ENCODE measurements at places on chromosomes 11 and 22. TPM values are rescaled to one million over a fixed set of nuclear protein-coding genes. Genes with fewer than 3 reads are reported as not detected.

THY1 gene
- 0.75 TPM for total RNA-seq

CADM1 gene
- total RNA-seq, result 2.6 TPM

PHF21B gene
- not detected for total RNA-seq

STX3 gene
- total RNA-seq, result 45.5 TPM

GRIK4 gene
- 0.74 TPM for total RNA-seq

CRYAB gene
- not detected for total RNA-seq

KCNK7 gene
- total RNA-seq, result 1.3 TPM

ENTHD1 gene
- not detected for total RNA-seq

MICAL3 gene
- 63.7 TPM for total RNA-seq

OTOG gene
- total RNA-seq, result not detected

MPPED1 gene
- not detected for total RNA-seq

All from endothelial cell of umbilical vein (primary cell).